ENCODE measurements at places on chromosomes 7 and 10.

- no peak for DNase-seq
Measured at GRCh38 chr7:102140952-102141370, 145.7 kb upstream of the SH2B2 start.

GRCh38 chr10:33478675-33479125, 144.2 kb upstream of the NRP1 start:
- no peak for DNase-seq

GRCh38 chr7:137652721-137653120, 194.1 kb downstream of the DGKI start:
- DNase-seq: no peak

DNA sequence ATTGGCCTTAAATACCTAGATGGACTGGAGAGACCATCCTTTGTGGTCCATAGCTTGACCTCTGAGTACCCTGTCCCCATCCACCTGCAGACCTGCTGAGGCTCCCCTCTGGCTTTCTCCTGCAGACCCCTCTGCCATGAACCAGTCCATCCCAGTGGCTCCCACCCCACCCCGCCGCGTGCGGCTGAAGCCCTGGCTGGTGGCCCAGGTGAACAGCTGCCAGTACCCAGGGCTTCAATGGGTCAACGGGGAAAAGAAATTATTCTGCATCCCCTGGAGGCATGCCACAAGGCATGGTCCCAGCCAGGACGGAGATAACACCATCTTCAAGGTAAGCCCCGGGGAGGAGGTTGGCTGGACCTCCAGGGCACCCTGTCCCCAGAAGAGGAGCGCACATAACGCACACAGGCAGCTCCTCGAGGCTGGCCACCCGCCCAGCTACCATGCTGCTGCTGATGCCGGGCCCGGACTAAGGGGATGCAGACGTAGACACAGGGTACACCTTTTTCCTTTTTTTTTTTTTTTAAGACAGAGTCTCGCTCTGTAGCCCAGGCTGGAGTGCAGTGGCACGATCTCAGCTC, 4.3 kb downstream of the IRF5 start:
- DNase-seq: no peak

DNA sequence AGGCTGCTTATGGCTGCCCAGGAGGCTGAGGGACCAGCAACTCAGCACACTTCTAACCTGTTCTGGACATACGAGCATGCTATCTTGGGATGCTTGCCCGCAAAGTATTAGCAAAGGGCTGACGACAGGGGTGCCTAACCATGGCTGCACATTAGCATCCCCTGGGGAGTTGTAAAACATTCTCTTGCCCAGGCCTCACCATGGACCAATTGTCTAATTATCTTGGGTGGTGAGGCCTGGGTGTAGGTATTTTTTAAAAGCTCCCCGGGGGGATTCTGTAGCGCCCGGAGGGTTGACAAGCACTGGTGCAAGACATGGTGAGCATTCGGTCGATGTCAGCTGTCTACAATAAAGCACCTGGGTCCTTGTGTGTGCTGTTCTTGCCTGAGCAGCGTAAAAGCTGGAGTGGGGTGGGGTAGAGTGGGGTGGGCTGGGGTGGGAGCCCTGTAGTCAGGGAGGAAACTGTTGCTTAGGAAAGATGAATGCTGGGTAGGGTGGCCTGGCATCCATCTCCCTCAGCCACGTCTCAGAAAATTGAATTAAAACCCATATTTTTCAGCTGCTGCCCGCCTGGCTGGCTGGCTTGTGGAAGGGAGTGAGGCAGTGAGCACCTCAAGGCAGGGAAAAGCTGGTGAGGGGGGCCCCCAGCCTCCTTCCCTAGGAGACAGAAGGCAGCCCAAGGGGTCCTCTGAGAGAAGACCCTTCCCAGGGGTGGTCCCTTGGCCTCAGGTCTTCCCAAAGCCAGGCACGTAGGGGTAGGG, 2.9 kb upstream of the ADCYAP1R1 start:
- no peak for DNase-seq

GRCh38 chr10:67603086-67603485, 92.9 kb downstream of the CTNNA3 start:
- no peak for DNase-seq

DNA sequence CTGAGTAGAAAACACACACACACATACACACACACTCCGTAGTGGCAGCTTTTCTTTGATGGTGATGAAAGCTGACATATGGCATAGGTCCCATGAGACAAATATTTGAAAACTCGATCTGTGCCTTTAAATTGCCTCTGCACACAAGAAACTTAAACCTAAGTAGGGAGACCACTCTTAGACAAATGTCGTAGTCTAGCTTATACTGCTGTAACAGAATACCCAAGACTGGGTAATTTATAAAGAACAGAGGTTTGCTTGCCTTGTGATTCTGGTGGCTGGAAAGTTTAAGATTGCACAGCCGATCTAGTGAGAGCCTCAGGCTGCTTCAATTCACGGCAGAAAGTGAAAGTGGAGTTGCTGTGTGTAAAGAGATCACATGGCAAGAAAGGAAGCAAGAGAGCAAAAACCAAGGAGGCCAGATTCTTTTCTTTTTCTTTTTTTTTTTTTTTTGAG, 489.4 kb upstream of the SORCS1 start:
- no peak for DNase-seq

DNA sequence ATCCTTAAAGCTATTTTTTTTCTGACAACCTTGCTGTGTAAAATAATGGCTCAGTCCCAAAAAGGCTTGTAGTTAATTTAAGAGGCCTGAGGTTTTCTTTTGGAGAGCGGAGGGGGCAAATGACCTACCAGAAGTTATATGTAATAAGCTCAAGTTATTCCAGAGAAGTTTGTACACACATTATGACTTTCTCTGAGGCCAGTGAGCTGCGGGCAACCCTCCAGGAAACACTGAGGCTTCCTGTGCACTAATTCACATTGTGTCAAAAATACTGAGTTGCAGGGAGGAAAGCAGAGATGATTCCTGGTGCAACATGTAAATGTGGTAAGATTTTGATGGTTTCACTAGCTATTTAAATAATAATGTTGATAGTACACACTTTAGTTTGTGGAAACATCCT, 188.6 kb downstream of the DIP2C start:
- no peak for DNase-seq

GRCh38 chr7:744854-745430, 17.9 kb upstream of the PRKAR1B start:
- DNase-seq: no peak

DNA sequence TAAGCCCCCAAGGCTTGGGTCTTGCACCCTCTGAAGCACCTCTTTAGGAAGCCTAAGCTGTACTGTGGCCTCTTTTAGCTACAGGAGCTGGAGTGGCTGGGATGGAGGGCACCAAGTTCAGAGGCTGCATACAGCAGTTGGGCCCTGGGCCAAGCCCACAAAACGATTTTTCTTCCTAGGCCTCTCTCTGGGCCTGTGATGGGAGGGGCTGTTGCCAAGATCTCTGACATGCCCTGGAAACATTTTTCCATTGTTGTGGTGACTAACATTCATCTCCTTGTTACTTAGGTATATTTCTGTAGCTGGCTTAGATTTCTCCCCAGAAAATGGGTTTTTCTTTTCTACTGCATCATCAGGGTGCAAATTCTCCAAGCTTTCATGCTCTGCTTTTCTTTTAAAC, 375.7 kb upstream of the NPSR1 start:
- no peak for DNase-seq

DNA sequence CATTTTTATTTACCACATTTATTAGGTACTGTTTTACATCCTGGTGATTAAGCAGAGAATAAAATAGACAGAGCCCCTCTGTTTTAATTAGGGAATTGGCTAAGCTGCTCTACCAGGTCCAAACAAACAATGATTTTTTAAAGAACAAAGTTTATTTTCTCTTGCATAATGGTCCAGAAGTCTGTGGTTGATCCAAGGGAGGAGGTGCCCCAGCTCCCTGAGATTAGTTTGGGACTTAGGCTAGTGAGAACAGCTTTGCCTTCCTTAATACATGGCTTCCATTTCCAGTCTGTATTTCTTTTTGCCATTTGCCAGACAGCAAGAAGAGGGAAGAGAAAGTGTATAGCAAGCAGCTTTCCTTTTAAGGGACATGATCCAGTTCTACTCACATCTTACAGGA, 2.9 kb upstream of the MIOS start:
- DNase-seq: no peak

GRCh38 chr10:14543904-14544210, 213.1 kb upstream of the FRMD4A start:
- DNase-seq: no peak

GRCh38 chr10:30813872-30814481, 184.4 kb upstream of the LYZL2 start:
- DNase-seq: no peak

DNA sequence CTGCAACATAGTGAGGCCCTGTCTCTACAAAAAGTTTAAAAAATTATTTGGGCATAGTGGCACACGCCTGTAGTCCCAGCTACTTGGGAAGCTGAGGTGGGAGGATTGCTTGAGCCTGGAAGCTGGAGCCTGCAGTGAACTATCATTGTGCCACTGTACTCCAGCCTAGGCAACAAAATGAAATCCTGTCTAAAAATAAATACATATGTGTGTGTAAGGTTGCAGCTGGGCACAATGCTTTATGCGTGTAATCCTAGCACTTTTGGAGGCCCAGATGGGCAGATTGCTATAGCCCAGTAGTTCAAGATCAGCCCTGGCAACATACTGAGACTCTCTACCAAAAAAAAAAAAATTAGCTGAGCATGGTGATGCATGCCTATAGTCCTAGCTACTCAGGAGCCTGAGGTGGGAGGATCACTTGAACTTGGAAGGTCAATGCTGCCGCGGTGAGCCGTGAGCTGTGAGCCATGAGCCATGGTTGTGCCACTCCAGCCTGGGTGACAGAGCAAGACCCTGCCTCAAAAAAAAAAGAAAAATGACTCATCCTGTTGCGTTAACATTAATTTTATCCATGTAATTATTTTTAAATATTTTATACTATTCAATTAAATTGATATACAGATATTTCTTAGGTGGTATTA, 38.3 kb downstream of the CCAR1 start:
- no peak for DNase-seq

DNA sequence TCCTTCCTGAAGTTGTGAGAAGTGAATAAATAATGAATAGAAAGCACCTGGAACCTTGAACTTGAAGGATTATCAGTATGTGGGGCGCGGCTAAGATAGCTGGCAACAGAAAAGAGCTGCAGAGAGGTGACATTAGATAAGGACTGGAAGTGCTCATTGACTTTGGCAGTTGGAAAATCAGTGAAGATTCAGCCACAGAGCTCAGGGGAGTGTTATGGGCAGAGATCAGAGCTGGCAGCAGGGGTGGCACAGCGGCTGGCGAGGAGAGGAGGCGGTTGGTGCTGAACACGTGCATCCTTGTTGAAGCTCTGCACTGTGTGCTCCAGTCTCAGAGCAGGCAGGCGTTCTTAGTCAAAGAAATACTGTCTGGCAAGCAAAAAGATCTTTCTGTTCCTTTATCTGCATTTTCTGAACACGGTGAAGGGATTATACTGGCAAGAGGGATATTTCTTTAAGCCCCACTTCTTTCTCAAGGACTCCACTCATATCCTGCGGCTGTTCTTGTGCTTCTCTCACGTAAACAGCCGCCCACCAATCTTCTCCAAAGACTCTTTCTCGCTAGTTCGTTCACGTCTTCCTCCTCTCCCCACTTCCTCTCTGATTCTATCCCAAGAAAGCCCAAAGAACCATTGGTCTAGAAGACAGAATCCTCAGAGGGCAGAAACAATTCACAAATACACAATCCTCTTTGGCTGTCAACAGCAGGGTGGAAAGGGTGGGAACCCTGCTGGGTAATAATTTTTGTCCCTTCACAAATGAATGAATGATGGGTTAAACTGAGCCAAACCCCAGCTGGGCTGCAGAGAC, 38.6 kb upstream of the ADD3 start:
- DNase-seq: no peak

- DNase-seq: no peak
Measured at GRCh38 chr10:44437840-44438511, 53.1 kb upstream of the CXCL12 start.

GRCh38 chr10:17026686-17027485, 102.7 kb downstream of the CUBN start:
- DNase-seq: peak; percentile 92

GRCh38 chr7:88092676-88092999, 127.2 kb downstream of the SRI start:
- DNase-seq: no peak

DNA sequence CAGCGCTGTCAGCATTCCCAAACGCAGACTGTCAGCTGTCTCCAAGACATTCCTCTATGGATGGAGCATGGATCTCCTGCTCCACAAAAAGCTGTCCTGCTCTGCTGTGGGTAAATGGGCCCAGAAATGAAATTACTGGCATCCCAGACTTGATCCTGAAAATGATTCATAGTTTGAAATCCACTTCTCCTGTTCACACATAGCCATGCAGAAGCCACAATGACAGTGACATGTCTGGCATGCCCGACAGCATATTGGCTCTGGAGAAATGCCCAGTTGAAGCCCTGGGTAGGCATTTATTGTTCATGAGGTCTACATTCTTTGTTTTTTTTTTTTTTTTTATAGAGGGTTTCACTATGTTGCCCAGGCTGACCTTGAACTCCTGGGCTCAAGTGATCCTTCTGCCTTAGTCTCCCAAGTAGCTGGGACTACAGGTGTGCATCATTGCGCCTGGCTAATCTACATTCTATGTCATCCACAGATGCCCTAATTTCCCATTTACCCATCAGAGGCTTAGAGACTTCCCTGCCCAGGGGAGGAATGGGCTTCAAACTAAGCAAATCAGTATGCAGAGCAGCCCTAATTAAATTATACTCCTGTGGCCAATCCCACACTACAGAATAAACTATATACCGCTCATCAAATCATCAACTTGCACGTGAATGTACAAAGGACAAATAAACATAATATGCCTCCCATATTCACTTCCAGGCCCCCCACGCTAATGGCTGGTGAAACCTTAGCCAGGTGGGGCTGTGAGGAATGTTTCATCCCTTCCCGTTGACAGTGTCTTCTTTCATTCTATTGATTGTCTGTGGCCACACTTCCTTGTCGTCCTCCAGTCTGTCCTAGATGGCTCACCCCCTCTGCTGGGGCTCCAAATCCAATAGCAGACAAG, 61.8 kb upstream of the EEPD1 start:
- DNase-seq: no peak

- no peak for DNase-seq
Measured at GRCh38 chr7:13117592-13117991, 430.2 kb downstream of the ARL4A start.

DNA sequence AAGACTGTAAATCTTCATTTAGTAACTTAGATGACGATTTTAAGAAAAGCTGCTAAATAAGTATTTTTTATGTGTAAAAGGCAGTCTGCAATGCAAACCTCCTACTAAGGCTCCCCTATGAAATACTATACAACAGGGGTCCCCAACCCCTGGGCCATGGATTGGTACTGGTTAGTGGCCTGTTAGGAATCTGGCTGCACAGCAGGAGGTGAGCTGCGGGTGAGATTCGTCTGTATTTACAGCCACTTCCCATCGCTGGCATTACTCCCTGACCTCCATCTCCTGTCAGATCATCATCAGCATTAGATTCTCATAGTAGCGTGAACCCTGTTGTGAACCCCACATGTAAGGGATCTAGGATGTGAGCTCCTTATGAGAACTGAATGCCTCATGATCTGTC, 580.4 kb downstream of the MAGI2 start:
- no peak for DNase-seq

Data from RKO (cell line).